H1 (cell line): ENCODE measurements at places on chromosomes 5 and 9.

- no peaks in the 10 kb centered on the region for H3K36me3 ChIP-seq
- DNase-seq: no peak
Observed at GRCh38 chr5:158203261-158203660, 344.3 kb upstream of the CLINT1 start.

DNA sequence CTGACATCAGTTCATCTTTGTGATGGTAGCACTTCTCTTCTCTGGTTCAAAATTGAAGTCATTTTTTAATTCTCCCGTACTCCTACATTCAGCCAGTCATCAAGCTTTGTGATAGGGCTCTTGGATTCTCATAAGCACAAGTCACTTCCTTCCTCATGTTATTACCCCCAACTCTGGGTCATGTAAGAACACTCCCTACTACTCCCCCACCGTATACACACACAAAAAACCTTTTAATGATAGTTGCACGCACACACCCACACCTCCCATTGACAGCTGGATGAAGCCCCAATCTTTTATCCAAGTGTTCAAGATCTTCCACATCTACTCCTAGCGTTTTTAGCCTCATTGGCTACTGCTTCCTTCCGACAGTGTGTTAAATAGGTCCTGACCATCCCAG is 16.8 kb downstream of the KDM3B start:
- H3K4me1 ChIP-seq: no peaks in the 10 kb centered on the region
- H3K36me3 ChIP-seq: no peaks in the 10 kb centered on the region; the same call in 1 of the 2 replicates
- DNase-seq: no peak
- H3K27ac ChIP-seq: no peak overlapping the region
- no peaks in the 10 kb centered on the region for H3K27me3 ChIP-seq

GRCh38 chr9:135373151-135373685 is 106.4 kb upstream of the PPP1R26 start:
- no peaks in the 10 kb centered on the region for H3K36me3 ChIP-seq
- no peaks in the 10 kb centered on the region for H3K27me3 ChIP-seq
- no peak overlapping the region for H3K27ac ChIP-seq
- H3K4me3 ChIP-seq: no peak overlapping the region
- DNase-seq: no peak

DNA sequence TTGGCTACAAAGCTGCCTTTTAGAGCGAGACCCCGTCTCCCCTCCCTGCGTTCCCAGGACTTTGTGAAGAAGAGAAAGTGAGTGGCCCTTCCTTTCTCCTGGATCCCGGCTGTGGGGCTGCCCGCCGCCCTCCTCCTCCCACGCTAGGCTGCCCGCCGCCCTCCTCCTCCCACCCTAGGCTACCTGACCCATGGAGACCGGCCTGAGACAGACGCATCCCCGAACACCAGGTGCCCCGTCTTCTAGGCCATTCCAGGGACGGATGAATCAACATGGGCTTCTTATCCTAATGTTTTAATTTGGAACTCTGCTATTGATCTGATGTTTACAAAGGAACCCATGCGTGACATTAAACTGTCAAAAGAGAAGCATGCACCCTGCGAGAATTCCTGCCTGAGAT is 117.3 kb upstream of the LPCAT1 start:
- no peaks in the 10 kb centered on the region for H3K36me3 ChIP-seq
- peak overlapping the region; percentile 32; the same call in 1 of the 2 replicates for H3K4me3 ChIP-seq
- no peak for DNase-seq
- H3K4me1 ChIP-seq: peaks cover 2% of the 10 kb centered on the region

DNA sequence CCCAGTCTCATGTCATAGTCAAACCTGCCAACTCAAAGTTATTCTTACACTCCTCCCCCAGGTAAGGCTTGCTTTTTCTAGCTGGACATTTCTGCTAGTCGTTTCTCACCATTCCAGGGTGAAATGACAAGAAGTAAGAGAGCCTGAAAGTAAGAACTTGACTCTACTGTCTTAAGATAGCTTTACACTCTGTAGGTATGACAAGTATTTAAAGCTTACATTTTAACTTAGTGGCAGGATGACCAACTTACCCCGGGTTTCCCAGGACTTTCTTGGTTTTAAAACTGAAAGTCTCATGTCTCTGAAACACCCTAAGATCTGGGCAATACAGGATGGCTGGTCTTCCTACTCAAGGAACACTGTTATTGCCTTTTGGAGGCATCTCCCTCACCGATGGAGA is 67.5 kb upstream of the PIK3R1 start:
- no peaks in the 10 kb centered on the region for H3K36me3 ChIP-seq
- H3K4me1 ChIP-seq: no peaks in the 10 kb centered on the region
- no peak overlapping the region for H3K27ac ChIP-seq
- no peaks in the 10 kb centered on the region for H3K27me3 ChIP-seq
- no peak overlapping the region for H3K4me3 ChIP-seq
- DNase-seq: no peak

GRCh38 chr5:1776831-1777230 is 22.8 kb downstream of the MRPL36 start:
- DNase-seq: no peak
- H3K27me3 ChIP-seq: no peaks in the 10 kb centered on the region
- H3K36me3 ChIP-seq: no peaks in the 10 kb centered on the region
- no peaks in the 10 kb centered on the region for H3K4me1 ChIP-seq
- no peak overlapping the region for H3K27ac ChIP-seq

DNA sequence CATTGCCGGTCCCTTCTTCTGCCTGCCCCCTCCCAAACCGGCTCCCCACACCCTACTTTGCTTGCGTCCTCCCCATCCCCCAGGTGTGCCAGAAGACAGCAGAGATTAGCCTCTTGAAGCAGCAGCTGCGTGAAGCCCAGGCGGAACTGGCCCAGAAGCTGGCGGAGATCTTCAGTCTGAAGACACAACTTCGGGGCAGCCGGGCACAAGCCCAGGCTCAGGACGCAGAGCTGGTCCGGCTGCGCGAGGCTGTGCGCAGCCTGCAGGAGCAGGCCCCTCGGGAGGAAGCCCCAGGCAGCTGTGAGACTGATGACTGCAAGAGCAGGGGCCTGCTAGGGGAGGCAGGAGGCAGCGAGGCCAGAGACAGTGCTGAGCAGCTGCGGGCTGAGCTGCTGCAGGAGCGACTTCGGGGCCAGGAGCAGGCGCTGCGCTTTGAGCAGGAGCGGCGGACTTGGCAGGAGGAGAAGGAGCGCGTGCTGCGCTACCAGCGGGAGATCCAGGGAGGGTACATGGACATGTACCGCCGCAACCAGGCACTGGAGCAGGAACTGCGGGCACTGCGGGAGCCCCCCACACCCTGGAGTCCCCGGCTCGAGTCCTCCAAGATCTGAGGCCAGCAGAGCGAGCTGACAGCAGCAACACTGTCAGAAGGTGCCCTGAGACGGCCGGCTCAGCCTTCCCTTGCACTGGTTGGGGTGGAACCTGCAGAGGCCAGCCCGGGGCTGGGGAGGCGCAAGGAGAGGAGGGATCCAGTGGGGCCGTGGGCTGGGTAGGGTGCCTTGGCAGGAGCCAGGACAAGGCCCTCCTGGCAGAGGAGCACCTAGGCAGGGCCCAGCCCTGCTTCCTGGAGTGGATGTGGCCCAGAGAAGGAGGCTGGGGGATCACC is 8.3 kb downstream of the N4BP3 start:
- H3K27me3 ChIP-seq: no peaks in the 10 kb centered on the region
- H3K4me1 ChIP-seq: peaks cover 42% of the 10 kb centered on the region
- peak overlapping the region; percentile 65; the same call in 1 of the 2 replicates for H3K27ac ChIP-seq
- no peak for DNase-seq

DNA sequence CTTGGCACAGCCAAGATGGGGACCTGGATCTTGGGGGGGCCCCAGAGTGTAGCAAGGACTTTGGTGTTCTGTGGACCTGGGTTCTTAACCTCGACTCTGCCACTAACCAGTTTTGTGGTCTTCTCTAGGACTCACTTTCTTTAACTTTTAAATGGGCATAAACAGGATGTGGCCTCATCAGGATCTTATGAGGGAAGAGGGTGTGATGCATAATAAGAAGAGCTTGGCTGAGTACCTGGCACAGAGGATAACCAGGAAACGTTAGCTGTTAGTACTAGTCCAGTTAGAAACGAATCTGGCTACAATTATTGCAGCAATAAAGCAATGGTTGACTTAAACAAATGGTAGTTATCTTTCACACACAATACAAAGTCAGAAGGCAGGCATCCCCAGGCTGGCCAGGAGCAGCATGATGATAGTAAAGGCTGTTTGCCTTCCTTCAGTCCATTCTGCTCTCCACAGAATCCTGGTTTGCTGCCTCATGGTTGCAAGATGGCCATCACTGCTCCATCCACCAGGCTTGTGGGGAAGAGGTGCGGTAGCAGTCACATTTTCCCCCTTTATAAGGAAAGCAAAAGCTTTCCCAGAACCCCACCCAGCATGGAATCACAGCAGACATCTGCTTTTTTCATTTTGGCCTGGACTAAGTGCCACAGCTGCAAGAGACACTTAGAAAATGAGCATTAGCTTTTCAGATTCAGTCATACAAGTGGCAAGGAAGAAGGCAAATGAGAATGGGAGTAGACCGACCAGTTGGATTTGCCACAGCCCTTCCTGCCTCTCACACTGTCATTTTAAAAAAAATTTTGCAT is 225.0 kb downstream of the AOPEP start:
- no peak overlapping the region for H3K27ac ChIP-seq
- DNase-seq: no peak
- H3K4me3 ChIP-seq: no peak overlapping the region
- no peaks in the 10 kb centered on the region for H3K27me3 ChIP-seq
- H3K36me3 ChIP-seq: no peaks in the 10 kb centered on the region
- peaks cover 17% of the 10 kb centered on the region for H3K4me1 ChIP-seq

DNA sequence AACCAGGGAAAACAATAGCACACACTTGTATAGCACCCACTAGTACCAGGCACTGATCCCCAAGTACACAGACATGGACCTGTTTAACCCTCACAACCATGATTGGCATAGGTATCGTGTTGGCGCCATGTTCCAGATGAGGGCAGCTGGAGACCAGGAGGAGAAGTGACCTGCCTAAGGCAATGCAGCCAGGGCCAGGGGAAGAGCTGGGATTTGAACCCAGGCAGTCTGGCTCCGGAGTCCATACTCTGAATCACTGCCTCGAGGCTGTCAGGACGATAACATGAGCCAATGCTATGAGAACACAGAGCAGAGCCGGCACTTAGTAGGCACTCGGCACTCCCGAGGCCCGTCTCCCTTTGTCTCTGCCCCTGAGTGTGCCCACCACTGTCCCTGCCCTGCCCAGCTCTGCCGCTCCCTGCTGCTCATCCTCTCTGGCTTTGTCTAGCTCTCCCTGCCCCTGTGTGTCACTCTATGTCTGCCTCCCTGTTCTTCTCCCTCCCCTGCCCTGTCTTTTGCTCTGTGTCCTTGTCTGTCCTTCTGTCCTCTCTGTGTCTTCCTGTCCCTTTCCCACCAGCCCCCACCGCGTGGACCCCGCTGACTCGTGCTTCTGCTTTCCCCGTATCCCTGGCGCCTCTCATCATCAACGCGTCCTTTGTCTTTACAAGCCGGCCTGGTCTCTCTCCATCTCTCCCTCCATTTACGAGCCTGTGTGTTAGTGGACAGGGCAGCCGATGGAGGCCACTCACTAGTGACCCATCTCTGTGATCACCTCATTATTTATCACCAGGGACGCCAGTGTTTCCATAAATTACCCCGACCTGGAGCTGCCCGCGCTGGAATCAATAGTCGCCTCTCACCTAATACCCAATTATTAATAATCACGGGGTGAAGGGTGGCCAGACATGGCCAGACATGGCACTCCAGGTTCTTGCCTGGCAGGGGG is 99.4 kb upstream of the MVB12B start:
- H3K27ac ChIP-seq: no peak overlapping the region
- no peaks in the 10 kb centered on the region for H3K36me3 ChIP-seq
- H3K27me3 ChIP-seq: no peaks in the 10 kb centered on the region
- peaks cover 2% of the 10 kb centered on the region for H3K4me1 ChIP-seq
- no peak for DNase-seq
- H3K4me3 ChIP-seq: no peak overlapping the region

DNA sequence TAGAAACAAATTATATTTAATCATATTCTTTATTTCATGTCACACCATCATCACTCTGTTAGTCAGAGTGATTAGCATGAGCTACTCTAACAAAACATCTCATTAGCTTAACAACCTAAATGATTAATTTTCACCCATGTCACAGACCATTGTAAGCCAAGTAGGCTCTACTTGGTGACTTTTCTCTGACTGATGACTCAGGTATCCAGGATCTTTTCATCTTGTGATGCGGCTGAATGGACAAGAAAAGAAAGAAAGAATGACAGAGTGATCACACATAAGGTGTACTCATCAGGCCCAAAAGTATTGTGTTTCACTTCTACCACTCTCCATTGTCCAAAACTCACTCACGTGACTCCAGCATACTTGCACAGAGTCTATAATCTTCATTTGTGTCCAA is 299.3 kb downstream of the ANXA1 start:
- H3K4me1 ChIP-seq: no peaks in the 10 kb centered on the region
- no peak overlapping the region for H3K27ac ChIP-seq
- H3K27me3 ChIP-seq: no peaks in the 10 kb centered on the region
- no peak for DNase-seq
- no peak overlapping the region for H3K4me3 ChIP-seq
- H3K36me3 ChIP-seq: no peaks in the 10 kb centered on the region

DNA sequence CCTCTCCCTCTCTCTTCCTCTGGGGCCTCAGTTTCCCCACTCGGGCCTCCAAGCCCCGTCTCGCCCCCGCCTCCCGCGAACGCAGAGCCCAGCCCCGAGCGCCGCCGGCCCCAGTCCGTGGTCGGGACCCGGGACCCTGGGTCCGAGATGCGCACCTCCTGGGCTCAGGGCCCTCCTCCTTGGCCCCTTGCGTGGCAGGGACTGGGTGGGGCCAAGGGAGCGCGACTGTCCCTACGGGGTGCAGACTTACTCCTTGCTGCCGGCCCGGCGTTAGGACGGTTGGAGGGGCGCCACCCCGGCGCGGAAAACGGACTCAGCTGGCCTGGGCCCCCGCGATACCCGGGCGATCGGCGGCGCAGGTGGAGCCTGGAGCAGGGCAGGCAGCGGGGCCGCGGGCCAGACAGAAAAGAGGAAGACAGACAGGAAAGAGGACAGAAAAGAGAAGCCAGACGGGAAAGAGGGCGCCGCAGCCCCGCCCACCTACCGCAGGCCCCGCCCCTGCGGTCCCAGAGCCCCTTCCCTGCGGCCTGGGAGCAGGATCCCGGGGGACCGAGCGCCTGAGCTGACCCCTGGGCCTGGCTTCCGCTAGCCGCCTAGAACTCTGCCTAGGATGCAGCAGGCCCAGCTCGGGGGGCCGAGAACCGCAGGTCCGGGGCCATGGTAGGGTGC is at the start of gene GBGT1:
Gene GBGT1, minus strand, starts transcription at position 411 of the 669 bp plus-strand sequence. CDS start 1,502 bp downstream, outside the sequence.
- H3K27me3 ChIP-seq: peaks cover 20% of the 10 kb centered on the region
- DNase-seq: no peak
- no peak within 1 kb of the TSS for H3K27ac ChIP-seq
- no peaks in the 10 kb centered on the region; the same call in 1 of the 2 replicates for H3K4me1 ChIP-seq

GRCh38 chr5:180860273-180860886 is 696 bp downstream of the ZFP62 start:
- H3K4me3 ChIP-seq: peak overlapping the region; percentile 98
- H3K36me3 ChIP-seq: no peaks in the 10 kb centered on the region; the same call in 1 of the 2 replicates
- H3K27ac ChIP-seq: peak overlapping the region; percentile 80; the same call in 1 of the 2 replicates

DNA sequence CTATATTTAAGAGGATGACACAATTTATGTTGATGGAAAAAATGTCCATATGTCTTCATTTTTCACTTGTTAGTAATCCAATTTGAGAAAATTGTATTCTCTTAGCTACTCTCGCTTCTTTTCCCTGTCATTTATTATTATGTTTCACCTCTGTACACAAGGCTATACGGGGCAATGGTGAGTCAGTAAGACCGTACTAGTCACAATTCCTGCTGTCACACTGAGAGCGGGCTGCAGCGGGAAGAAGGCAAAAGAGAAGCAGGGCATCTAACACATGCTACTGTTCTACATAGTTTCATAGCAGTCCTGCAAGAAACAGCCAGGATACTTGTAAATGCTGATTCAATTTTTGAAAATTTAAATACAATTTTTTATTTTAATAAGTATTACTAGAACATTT is 23.3 kb upstream of the PRDM9 start:
- H3K27ac ChIP-seq: no peak overlapping the region
- H3K36me3 ChIP-seq: no peaks in the 10 kb centered on the region
